IPS DF 19.7 (cell line): ENCODE measurements at places on chromosomes 7 and 10.

- peak; percentile 35 for DNase-seq
Measured at GRCh38 chr10:16612115-16612980, 90.7 kb upstream of the C1QL3 start.

GRCh38 chr10:72066318-72067284 is 21.8 kb downstream of the SPOCK2 start:
- no peak for DNase-seq

DNA sequence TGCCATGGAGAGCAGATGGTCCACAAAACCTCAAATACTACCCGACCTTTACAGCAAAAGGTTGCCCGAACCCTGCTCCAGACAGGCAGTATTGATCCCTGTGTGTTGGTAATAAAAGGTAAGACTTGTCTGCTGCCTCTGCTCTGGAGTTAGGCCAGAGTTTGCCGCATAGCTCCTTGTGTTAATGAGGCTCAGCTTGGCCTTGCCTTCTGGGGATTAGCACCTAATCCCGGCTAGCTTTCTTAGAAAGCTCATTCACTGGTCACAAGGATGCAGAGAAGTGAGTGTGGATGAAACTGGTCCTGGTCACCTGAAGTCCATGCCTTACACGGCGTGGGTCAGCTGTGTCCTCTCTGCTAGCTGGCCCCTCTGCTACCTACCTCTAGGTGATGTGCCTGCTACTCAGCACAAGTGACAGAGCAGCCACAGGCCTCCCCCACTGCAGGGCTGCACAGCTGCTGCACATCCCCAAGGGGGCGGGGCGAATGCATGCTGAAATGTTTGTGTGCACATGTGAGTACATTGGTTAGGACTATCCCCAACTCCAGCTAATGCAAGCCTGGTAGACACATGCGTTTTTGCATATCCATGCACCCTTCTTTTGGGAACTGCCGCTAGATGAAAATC is 31.7 kb upstream of the SYPL1 start:
- no peak for DNase-seq

GRCh38 chr10:47451273-47451997 is 32.5 kb downstream of the ANXA8 start:
- no peak for DNase-seq

DNA sequence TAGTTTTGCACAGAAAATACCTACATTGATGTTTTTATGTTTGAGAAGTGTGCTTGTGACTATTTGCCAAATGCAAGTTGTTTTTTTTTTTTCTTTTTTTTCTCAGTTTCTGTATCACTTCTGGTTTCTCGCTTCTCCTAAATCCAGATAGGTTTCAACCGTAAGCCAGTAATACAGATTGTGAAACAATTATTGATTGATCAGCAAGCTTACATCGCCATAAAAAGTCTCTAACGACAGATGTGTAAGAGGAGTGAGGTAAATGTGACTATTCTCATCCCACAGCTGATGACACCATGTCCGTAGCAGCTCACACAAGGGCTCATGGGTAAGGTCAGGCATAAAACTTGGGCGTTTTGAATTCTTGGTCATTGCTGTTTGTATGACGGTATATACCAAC is 202.8 kb upstream of the AKR1E2 start:
- no peak for DNase-seq

DNA sequence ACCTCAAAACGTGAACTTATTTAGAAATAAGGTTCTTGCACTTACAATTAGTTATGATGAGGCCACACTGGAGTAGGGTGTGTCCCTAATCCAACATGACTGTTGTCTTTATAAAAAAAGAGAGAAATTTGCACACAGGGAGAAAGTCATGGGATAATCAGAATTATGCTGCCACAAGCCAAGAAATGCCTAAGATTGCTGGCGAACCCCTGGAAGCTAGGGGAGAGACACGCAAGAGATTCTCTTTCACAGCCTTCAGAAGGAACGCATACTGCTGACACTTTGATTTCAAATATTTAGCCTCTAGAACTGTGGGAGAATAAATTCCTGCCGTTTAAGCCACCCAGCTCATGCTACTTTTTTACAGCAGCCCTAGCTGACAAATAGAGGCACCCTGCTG is 138.3 kb downstream of the CCDC71L start:
- no peak for DNase-seq

- no peak for DNase-seq
Measured at GRCh38 chr10:121828045-121828444, 99.8 kb downstream of the ATE1 start.

DNA sequence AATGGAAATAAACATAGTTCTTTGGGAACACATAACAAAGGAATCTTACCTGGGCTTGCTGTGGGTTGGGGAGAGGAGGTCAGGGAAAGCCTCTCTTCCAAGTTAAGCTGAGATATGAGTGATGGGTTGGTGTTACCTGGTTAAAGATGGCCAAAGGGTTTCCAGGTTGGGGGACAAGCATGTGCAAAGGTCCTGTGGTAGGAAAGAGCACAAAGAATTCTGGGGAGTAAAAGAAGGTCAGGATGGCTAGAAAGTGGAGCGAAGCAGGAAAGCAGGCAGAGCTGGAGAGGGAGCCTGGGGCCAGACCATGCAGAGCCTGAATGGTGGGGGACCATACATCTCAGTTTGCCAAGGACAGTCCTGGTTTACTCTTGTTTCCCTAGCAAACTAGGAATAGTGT is 133.2 kb downstream of the CFAP58 start:
- DNase-seq: no peak

GRCh38 chr10:65544756-65545155 is 1381.1 kb upstream of the LRRTM3 start:
- DNase-seq: no peak

DNA sequence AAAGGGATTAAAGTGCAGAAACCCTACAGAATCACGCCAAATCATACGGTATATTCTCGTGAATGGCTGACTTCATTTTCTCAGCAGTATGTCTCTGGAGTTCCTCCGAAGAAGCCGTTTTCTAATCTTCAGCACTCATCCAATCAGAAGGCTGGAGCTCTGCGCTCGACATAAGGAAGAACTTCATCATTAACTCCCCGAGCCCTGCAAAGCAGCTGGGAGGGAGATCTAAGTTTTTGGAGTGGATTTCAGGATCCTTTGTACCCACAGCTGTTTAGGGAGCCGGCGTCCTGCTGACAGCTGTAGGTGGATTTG is 40.7 kb upstream of the SDK1 start:
- DNase-seq: no peak

- no peak for DNase-seq
Measured at GRCh38 chr7:45098983-45099839, 10.4 kb upstream of the NACAD start.

DNA sequence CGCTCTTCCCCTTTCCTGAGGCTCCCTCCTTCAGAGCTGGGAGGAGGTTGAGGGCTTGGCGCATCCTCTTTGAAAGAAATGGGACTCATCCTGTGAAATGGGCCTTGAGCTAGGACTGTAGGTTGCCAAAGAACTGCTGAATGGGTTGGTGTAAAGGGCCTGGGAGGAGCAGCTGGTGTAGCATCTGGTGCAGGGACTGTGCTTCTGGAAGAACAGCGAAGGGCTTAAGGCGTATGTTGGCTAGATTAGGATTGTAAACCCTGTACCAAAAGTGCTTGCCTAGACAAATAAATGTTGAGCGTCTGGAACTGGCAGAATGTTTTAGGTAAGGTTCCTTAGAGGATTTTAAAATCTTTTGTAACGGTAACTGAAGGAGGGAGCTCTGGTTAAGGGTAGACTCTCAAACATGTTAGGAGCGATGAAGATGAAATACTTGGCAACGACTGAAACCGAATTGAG is 563 bp downstream of the STAM start:
- DNase-seq: no peak

DNA sequence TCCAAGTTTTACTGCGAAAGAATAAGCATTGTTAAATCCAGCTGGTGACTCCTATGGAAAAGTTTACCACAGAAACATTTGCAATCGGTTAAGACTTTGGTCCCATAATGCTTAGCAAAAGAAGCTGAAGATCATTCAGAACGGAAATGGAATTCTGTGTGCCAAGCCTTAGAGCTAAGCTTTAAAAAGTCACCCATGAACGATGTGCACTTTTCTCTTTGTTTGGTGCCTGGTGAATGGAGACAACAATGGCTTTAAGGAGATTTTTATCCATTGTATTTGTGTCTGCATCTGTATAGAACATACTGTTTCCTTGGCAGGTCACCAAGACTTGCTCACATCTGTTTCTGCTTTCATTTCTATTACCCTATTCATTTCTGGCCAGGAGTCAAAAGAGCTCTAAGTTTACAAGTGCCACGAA is 26.3 kb upstream of the COL1A2 start:
- DNase-seq: no peak

DNA sequence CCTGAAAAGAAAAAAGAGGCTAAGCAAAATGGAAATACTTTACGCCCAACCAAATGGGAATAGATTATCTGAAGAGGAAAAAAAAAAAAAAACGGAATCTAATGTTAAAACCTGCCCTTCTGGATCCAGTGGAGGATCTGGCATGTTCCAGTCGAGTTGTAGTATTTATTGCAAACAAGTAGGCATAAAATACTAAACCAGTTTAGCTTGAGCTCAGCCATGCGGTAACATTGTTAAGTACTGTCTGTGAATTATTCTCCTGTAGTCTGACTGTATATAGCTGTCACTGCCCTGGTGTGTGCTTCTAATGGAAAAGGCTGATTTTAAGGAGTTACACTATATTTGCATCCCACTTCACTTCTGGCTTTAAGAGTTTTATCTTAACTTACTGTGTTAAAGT is 40.3 kb downstream of the CELF2 start:
- no peak for DNase-seq

GRCh38 chr7:13532028-13532753 is 457.3 kb downstream of the ETV1 start:
- no peak for DNase-seq

DNA sequence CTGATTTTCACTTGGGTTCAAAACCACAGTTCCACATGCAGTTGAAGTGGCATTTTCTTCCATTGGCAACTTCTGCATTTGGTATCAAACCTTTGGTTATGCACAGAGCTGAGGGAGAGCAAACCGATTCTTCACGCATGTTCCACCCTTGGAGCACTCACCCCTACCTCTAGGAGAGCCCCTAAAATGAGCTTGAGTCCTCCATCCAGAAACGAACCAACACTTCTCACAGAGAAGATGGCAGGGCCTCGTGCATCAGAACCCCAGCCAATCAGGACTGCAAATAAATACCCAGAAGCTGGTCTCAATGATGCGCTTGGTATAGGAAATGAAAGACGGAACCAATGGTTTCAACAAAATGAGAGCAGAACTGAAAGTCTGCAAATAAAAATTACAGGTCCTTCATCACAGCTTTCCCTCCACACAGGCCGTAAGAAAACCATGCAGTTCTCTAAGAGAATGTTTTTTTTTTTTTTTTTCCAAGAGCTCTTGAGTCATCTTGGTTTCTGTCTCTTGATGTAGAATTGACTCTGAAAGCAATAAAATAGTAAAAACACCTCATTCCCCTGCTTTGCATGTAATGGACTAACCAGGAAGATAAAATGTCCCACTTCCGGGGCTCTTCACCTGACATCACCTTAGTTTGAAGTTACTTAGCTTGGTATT is 23.9 kb downstream of the KLF6 start:
- DNase-seq: no peak

DNA sequence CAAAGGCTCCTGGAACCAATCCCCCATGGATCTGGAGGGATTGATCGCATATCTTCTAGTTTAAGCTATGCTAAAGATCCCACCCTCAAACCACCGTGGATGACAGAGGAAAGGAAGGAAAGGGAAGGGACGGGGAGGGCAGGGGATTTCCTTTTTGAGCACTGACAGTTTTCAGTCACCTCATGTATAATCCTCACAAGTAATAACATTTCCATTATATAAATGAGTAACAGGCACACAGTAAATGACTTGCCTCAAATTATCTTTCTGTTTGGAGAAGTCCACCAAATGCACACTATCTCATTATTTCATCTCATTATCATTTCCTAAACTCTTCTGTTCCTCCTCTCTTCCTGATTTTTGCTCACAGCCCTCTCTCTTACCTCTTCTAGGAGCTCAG is 127.1 kb upstream of the AOAH start:
- DNase-seq: no peak

DNA sequence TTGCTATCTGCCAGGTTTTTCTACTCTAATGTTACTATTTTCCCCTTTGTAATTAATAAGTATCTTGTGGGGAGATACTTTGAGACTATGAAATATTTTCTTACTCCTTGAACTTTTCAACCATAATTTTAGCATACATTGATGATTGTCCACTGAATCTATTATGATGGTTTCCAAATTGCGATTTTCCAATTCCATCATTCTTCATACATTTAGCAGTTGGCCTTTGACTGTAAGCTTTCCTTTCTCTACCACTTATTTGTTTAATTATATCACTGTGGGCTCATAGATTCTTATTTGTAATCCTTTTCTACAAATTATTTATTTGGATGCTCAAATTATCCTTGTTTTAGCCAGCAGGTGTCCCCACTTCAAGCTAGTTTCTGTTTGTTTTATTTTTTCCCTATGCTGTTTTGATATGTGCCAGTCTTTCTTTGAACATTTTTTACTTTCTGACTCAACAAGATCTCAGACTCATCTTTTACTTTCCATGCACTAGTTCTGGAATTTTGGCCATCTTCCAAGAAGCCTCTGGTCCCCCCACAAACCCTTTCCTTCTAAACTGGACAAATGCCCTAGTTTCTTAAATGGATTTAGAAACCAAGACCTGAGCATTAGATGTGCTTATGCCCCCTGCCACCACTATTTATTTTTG is 11.4 kb upstream of the MRPS16 start:
- DNase-seq: no peak
